NCI-H2081 treated with DMSO at 0.1 percent for 48 hours (cell line): ENCODE measurements at places on chromosomes 1 and 21.
A peak's percentile ranks its signal among the peaks of the same experiment; 100 is the strongest.

DNA sequence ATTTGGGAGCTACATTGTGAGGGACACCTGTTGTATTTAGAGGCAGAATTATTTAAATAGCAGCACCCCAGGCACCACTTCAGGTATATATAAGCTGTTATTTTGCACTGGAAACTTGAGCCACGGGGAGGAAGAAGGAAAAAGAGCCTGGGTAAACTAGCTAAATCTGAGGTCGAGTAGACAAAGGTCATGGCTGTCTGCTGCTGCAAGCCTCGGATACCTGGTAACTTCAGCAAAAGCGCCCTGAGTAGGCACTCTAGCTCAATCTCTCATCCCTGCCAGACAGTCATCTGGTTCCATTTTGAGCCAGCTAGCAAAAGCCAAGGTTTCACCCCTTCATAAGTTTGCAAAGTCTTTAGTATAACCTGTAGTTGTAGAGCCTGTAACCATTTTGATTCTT lies 101.9 kb upstream of the ZNF644 start:
- DNase-seq, result no peak

- DNase-seq, result no peak
Measured at GRCh38 chr1:30471307-30471706, 252.1 kb downstream of the MATN1 start.

DNA sequence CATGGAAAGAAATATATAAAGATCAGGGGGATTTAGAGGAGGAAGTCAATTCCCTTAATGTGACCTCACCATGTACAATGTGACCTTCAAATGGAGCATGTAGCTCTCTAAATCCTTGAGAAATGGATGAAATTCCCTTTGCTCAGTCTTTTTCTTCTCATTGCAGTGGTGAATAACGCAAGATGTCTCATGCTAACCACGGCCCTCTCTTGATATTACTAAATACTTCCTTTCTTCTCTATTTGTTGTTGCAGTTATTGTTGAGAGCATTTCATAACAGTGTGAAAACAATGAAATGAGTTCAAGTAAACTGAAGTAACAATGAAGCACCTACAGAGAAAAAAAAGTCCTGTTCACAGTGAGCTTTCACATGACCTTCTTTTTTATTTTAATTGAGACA lies 55.6 kb downstream of the ZNF281 start:
- no peak for DNase-seq

GRCh38 chr21:31203431-31204054 lies 140.5 kb downstream of the TIAM1 start:
- DNase-seq, result no peak

DNA sequence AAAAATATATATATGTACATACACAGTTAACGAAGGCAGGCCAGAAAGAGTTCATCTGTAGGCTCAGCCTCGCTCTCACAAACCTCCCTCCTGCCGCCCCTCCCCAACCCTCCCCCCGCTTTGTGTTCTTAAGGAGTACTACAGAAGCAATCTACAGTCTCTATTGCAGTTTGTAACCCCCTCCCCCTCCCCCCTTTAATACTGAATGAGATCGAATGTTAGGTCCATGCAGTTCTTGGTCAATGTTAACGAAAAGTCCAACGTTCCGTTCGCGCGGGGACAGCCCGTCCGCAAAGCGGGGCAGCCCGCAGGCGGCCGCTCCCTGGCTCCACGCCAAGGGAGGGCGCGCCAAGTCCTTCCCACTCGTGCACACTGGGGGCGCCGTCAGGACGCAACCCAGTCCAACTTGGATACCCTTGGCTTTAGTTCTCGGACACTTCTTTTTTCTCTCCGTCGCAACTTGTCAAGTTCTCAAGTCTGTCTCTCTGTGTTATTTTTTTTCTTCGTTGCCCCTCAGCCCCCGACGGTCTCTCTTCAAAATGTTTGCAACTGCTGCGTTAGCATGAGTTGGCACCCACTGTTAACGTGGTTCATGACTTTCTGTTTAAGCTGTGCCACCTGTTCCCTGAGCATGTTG lies 2.2 kb downstream of the JUN start:
- DNase-seq, result no peak

DNA sequence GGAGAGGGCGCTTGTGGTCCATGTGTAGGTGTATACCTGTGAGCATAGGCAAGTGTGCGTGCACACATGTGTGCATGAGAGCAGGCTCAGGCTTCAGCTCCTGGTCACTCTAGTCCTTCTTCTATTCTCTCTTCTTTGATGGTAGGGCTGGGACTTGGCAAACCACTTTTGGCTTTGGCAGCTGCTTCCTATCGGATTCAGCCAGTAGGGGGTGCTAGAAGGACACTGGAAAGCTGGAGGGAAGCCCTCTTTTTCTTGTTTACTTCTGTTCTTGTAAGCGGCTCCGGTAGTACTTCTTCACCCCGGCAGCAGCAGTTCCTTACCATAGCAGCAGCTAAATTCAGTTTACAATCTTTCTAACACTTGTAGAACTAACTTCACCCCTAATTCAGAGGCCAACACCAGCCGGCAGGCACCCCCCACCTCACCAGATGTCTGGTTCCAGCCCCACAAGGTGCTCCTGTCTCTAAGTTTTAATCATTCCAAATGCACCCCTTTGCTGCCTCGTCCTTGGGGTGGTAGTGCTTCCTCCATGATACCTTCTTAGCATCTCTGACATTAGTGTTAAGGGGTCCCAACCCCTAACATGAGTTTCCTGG lies 25.1 kb downstream of the NENF start:
- DNase-seq, result no peak

GRCh38 chr1:205970486-205970885 lies 27.2 kb upstream of the SLC26A9 start:
- DNase-seq, result no peak

GRCh38 chr1:184906761-184907160 lies 67.5 kb downstream of the NIBAN1 start:
- no peak for DNase-seq

DNA sequence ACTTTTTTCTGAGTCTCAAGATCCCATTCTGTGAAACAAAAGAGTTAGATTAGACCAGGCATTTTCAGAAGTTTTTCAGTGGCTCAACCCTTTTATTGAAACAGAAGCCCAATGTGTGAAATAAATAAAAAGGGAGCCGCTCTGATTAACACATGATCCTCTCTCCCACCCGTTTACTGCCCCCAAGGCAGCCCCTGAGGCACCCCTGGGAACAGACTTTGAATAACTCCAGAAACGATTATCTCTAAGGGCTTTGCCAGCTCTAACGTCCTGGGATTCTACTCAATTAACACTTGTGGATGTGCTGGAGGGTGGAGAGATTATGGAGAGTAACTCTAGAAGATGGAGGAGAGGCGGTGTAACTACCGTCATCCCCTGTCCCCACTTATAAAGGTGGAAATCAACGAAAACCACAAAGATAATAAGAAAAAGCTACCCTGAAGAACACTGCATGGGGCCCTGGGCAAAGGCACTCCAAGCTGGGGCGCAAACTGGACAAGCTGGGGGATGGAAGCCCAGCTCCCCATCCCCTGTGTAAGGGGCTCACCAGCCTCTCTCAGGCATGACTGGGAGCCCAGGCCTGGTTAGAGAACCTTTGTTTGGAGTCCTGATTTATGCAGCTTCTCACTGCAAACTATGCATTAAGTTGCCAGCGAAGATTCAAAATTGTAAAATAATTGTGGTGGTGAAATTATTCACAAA lies 39.0 kb upstream of the GRIK3 start:
- DNase-seq, result no peak

DNA sequence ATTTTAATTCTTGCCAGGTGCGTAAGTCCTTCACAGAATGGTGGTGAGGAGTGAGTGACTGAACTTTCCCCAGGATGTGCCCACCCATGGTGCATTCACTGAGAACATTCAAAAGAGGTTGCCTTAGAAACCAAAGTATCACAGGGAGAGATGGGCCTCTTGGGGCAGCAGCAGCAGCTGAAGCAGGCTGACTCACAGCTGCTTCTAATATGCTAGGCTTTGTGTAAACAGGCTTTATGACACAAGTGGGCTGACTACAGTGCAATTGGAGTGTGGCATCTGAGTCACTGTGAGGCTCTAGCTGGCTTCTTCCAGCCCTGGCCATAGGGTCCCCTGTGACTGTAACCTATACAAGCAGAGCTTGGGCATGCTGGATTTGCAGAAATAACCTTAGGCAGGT lies 12.6 kb downstream of the PIGP start:
- peak; percentile 93 for DNase-seq

DNA sequence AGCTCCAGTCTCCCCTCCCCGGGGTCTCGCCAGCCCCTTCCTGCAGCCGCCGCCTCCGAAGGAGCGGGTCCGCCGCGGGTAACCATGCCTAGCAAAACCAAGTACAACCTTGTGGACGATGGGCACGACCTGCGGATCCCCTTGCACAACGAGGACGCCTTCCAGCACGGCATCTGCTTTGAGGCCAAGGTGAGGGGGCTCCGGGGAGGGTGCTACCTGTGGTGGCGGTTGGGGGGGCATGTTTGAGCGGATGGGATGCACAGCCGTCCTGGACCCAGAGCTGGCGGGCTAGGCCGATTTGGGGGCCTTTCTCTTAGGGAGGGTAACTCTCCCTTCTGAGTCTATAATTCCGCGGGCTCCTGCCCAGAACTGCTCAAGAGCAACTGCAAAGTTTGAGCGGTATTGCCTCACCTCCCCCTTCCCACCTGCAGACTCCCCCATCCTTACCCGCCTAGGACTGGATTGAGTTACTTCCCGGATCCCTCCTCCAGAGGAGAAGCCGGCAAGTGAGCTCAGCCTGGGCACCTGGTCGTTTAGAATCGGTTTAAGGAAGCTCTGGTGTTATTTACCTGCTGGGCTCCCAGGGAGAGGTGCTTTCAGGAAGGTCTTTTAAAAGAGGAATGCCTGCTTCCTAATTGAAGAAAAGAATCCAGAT lies 730 bp downstream of the NOS1AP start:
- no peak for DNase-seq

- DNase-seq, result peak; percentile 59
Measured at GRCh38 chr21:31866077-31866511, 6.7 kb upstream of the HUNK start.

- DNase-seq, result no peak
Measured at GRCh38 chr1:159342761-159343425, 40.8 kb downstream of the FCER1A start.
